C1 segment of cervical spinal cord (tissue), 14 donors: ENCODE measurements at places on chromosomes 16 and 17.

- no peak for DNase-seq
Measured at GRCh38 chr17:59193336-59193862, 16.4 kb upstream of the SMG8 start.

GRCh38 chr17:80086081-80086480, 15.3 kb upstream of the GAA start:
- no peak for DNase-seq

GRCh38 chr16:17532338-17532995, 61.7 kb upstream of the XYLT1 start:
- DNase-seq, result no peak

GRCh38 chr16:67342616-67343015, 16.0 kb downstream of the LRRC36 start:
- no peak for DNase-seq

DNA sequence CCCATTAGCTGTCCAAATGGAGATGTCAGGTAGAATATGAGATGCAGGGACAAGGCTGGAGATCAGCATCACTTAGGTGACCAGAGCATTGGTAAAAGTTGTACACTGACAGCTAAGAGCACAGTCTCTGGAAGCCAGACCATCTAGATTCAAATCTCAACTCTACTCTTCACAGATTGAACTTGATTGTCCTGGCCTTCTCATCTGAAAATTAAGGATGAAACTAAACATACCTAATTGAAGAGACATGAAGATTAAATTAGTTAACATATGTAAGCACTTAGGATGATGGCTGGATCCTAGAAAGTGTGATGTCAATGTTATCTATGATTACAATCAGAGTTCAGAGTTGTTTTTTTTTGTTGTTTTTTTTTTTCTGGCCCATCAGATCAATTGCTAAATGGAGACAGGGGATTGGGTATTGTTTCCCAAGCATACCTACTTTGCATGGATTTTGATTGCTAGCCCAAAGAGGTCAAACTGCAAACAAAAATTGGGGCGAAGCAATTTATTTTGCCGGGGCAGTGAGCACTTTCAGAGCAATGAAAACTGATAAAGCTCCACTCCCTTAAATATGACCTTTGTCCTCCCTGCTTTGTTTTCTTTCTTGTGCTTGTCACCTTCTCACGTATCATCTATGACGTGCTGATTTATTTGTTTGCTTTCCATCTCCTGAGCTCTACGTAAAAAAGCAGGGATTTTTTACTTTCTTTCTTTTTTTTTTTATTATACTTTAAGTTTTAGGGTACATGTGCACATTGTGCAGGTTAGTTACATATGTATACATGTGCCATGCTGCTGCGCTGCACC, 217.6 kb upstream of the CPHXL start:
- no peak for DNase-seq

DNA sequence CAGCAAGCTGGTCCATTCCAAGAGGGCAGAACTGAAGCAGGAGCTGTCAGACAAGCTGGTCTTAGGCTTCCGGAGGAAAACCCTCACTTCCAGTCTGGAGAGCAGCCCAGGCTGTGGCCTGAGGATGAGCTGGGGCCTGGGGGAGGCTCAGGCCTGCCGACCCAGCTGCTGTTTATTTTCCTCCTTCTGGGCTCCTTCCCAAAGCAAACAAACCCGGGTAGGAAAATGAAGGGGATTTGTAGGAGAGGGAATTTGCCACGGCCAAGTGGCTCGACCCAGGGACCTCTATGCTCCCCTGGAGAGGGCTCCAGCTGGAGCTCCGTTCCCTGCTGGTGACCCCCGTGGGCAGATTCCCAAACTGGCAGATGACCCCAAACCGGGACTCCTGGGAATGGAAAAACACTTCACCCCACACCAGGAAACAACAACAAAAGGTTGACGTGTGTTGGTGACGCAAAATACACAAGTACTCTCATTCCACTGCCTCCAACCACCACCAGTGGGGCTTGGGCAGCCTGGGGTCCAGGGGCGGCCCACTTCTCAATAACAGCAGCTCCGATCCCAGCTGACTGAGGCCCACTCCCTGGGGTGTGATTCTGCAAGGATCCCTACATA, 8.8 kb downstream of the JUP start:
- DNase-seq, result no peak

- no peak for DNase-seq
Measured at GRCh38 chr17:81973432-81973831, 4.0 kb upstream of the ASPSCR1 start.

GRCh38 chr16:14042706-14043105, 28.4 kb upstream of the MRTFB start:
- DNase-seq, result no peak

DNA sequence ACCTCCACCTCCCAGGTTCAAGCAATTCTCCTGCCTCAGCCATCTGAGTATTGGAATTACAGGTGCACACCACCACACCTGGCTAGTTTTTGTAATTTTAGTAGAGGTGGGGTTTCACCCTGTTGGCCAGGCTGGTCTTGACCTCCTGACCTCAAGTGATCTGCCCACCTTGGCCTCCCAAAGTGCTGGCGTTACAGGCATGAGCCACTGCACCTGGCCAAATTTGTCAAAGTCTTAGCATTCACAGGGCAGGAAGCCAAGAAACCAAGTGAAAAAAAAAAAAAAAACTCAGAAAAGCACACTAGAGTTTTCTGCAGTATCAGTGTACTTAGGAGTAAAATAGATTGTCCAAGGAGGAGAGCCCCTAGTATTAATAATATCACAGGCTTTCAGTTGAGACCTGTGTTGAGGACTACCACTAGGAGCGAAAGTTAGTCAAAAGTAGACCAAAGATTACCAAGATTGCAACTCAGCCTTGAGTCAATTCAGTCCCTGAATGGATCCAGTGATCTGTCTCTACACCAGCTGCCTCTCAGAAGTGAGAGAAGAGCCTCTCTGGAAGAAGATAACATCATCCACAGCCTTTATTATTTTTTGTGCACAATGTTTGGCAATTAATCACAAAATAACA, 159.7 kb downstream of the CEP112 start:
- no peak for DNase-seq

GRCh38 chr17:61385577-61386236, 13.9 kb upstream of the TBX2 start:
- no peak for DNase-seq

- DNase-seq, result no peak
Measured at GRCh38 chr16:29720703-29721102, 25.1 kb downstream of the C16orf54 start.

DNA sequence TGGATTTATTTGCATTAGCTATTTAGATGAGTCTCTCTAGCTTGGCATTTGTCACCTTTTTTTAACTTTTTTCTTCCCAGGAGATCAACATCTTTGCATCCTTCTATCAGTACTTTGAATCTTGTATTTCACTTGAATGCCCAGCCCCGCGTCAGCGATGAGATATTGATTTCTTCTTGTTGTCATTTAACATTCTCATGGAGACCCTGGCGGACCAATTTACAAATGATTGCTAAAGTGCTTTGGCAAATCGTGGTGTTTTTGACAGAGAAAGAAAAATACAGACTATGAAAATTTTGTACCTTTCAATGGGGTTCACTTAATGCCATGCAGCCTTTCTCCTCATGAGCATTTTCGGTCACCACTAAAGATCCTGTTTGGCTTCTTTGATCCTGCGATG, 269.7 kb downstream of the ABCC12 start:
- DNase-seq, result no peak

- no peak for DNase-seq
Measured at GRCh38 chr16:14302031-14302398, 230.9 kb downstream of the MRTFB start.

- DNase-seq, result no peak
Measured at GRCh38 chr16:66484453-66485213, 57.5 kb downstream of the BEAN1 start.

DNA sequence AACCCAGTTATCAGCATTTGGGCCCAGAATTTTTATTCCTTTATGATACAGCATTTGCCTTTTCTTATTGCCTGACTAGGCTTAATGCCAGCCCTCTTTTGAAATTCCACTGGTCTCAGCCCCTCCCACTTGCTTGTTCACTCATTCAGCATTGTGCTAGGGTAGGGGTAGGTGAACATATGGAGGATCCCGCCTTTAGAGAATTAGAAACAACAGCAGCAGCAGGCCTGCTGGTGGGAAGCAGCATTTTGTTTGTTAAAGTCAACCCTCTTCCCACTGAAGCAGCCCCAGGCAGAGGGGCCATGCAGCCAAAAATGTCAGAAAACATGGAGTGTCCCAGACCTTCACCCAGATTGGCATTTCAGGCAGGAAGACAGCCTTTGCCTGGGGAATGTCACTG, 1355.2 kb downstream of the CDH8 start:
- DNase-seq, result no peak

DNA sequence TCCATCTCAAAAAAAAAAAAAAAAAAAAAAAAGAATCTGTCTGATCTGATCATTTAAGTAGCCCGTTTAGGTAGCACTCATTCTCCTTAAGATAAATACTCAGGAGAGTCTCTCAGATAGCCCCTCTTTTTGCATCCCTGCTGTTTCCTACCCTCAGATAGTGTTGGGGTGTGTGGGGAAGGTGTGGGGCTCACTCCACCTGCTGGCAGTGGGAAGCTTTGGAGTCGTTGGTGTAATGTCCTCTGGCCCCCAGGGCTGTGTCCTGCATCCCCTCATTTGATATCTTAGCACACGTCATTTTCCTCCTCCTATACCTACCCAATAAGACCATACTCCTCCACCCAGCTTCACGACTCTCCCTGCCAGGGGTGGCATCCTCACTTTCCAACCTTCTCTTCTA, 20.5 kb upstream of the MYH10 start:
- DNase-seq, result no peak

- no peak for DNase-seq
Measured at GRCh38 chr16:65574326-65574966, 452.6 kb upstream of the CDH11 start.

DNA sequence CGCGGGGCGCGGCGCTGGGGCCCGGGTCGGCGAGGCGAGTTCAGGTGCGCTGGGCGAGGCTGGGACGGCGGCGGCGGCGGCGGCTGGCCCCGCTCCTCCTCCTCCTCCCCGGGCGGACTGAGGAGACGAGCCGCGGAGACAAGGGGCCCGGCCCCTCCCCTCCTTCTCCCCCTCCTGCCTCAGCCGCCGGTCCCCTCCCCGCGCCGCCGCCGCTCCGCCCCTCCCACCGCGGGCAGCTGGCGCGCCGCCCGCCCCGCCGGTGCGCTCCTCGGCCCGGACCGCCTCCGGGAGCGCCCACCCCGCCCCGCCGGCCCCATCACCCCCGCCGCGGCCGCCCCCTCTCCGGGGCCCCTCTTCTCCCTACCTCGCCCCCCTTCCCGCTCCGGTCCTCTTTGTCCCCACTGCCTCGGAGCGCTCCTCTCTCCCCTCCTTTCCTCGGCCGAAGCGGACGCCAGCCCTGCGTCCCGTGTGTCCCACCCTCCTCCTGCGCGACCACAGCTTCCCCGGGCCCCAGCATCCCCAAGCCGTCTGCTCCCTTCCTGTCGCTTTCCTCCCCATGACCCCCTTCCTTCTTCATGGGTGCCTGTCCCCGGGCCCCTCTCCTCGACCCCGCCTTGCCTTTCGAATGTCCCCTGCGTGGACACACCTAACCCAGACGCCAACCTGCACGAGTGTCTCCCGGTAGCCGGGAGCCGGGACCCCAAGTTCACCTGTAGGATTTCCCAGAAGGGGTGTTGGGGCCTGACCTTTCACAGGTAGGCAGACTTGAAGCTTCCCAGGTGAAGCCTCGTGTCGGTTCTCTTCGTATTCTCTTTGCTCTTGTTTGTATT, at the start of gene TOX3:
Gene TOX3, minus strand, starts transcription at position 140 of the 830 bp plus-strand sequence. CDS start 420 bp downstream, outside the sequence.
- DNase-seq, result no peak

- no peak for DNase-seq
Measured at GRCh38 chr17:70343114-70343513, 173.8 kb downstream of the KCNJ2 start.

DNA sequence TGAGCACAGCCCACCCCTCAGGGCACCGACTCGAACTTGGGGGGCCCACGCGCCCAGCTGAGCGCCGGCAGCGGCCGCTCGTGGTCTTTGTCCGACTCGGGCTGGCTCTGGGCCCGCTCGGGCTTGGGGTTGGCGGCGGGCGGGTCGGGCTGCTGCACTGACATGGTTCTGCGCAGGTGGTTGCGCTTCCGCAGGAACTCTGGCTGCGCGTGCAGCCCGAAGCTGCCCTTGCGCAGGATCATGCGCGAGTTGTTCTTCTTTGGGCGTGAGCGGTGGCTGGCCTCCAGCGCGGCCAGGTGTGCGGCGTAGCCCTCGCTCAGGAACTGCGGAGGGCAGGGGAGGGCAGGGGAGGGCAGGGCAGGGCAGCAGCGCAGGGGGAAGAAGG, 11.1 kb downstream of the PIMREG start:
- no peak for DNase-seq

DNA sequence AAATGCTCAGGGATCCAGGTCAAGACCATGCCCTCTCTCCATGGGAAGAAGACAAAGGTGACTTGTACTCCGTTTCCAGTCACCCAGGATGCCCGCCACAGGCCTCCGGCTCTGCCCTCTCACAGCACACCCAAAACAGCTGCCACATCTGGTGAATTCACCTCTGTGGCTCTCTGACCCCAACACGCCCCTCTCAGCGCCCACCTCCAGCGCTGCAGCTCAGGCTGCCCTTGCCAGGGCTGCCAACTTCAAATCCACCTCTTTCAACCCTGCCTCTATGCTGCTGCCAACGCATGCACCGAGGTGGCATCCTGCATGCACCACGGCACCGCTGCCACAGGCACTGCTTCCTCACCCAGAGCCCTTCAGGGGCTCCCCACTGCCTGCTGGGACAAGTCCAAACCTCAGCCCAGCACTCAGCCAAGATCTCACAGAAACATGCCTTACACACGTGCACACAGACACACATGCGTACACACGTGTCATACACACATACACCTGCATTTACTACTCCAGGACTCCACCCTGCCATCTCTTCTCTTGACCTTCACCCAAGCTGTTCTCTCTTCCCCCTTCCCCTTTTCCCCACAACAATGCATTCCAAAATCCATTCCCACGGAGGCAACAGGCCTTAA, 7.5 kb downstream of the HID1 start:
- DNase-seq, result no peak

- no peak for DNase-seq
Measured at GRCh38 chr16:58753711-58754134, 19.6 kb upstream of the GOT2 start.
